ENCODE measurements at places on chromosomes 1 and 21.

- DNase-seq: no peak
Observed at GRCh38 chr1:245160288-245160687, 5.5 kb downstream of the KIF26B start.

GRCh38 chr1:226761322-226761721 is 22.2 kb upstream of the ITPKB start:
- no peak for DNase-seq

DNA sequence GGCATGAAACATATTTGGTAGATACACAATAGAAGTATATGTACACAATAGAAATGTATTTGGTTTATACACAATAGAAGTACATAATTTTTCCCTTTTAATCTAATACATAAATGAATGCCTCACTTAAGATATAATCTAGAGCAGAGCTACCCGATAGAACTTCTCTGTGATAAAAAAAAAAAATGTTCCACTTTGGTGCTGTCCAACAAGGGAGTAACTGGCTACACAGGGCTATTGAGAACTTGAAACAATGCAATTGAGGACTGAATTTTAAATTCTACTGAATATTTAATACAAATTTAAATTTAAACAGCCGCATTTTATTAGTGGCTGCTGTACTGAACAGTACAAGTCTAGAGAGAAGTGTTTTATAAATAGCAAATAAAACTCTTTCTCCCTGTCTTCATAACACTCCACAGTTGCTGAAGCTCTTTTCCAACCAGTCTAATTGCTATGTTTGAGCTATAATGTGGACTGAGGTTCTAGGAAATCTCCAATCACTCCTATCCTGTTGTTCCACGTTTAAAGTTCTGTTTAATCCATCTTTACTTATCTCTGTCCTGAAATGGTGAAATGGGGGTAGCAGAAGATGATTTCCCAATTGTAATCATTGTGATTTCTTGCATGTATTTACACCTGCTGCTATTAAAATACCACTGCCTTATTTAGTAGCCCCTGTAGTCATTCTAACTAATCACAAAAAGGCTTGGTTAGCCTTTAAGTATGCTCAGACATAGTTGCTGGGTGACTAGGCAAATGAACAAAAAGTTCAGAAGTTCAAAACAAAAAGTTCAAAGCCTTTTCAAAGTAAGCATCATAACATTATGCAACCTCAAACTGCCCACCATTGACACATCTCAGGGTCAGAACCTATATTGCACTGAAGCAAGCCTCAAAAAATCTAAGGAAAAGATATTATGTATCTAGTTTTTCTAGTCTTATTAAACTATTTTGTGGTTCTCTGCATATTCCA is 192.3 kb upstream of the C1orf87 start:
- DNase-seq: no peak

- no peak for DNase-seq
Observed at GRCh38 chr1:218376722-218377121, 31.6 kb downstream of the TGFB2 start.

- no peak for DNase-seq
Observed at GRCh38 chr1:156260896-156261295, 13.0 kb upstream of the PAQR6 start.

- DNase-seq: no peak
Observed at GRCh38 chr1:22393587-22393986, 58.1 kb upstream of the ZBTB40 start.

DNA sequence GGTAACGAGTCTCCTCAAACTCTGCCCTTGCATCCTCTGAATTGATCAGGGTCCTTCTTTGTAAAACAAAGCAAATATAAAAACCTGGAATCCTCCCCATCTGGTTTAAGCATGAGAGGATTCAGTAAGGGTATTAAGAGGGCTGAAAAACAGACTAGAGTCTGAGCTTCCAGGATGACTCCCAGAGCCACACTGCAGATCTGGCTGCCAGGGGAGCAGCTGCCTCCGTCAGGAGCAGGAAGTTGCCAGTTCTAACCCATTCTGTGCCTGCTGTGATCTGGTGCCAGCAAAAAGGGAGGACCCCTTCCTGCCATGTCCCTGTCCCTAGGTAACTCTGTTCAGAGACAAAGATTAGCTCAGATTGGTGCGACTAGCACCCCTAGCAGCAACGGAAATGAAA is 27.5 kb downstream of the SERTAD4 start:
- DNase-seq: no peak

GRCh38 chr1:36911561-36912364 is 122.6 kb downstream of the GRIK3 start:
- DNase-seq: no peak

DNA sequence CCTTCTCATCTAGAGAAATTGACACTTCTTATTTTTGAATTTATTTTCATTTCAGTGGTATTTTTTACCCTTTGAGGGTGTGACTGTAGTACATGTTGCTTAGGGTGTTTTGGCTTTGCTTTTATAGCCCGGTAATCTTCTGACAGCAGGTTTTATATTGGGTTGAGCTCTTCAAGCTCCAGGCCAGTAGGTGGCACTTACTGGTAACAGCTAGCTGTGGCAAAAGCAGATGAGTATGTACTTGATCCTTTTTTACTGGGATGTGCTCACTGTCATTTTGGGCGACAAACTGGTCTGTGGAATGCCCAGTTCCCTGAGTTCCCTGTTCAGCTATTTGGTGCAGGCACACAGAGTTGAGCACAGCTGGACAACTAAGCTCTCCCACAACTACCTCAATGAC is 916.2 kb upstream of the B3GALT2 start:
- DNase-seq: no peak

DNA sequence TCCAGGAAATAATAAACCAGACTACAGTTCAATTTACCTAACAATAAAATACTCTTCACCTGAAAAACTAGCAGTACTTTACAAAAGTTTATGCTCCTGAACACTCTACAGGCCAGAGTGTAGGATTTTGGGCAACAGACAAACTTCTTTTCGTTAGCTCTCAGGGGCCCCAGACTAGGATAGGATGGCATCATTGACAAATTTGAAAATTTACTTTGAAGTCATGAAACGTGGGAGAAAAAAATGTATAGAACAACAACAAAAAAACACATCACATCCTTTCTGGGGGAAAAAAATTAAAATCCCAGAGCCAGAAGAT is 1.2 kb downstream of the PTP4A2 start:
- DNase-seq: no peak

DNA sequence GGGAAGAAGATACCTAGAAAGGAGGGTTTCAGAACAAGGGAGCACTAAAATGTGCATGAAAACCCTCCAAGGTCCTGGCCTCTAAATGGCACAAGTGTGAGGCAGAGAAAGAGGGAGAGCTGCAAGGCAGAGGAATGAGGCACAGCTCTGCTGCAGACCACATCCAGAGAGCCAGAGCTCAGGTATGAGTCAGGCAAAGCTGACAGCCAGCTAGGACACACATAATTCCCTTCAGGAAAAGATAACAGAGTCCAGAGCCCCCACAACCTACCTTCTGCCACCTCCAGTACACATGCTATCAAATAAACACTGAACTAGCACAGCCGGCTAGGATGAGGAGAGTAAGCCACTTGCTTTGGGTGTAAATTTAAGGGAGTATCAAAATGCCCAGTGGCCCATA is 62.2 kb downstream of the HSF2BP start:
- no peak for DNase-seq

- DNase-seq: no peak
Observed at GRCh38 chr21:31912501-31912900, 39.7 kb downstream of the HUNK start.

DNA sequence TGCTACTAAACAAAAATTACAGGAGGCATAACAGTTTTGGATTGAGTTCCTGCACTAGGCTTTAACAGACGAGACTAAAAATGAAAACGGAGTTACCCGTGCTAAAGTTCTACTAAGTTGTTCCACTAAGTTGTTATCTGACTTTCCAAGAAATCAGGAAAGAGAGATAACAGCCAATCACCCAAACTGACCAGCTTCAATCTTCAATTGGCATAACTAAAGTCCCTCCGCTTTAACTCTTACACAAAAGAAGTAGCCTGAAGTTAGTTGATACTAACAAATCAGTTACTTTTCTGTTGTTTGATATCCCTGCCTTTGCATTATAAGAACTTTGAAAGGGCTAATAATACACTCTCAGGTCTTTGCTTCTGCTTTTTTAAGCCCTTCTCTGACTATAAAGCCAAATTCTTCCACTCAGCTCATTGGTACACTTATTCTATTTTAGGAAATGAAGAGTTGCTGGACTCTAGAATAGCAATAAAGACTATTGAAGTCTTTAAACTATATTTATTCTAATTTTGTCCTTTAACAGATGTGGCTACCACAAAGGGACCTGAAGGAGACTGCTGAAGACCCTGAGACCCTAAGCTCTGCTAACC is 61.3 kb downstream of the TESK2 start:
- no peak for DNase-seq

GRCh38 chr21:27536319-27536718 is 569.4 kb upstream of the ADAMTS5 start:
- DNase-seq: no peak

- DNase-seq: peak; percentile 33
Observed at GRCh38 chr1:202192770-202193613, 607 bp upstream of the LGR6 start.

DNA sequence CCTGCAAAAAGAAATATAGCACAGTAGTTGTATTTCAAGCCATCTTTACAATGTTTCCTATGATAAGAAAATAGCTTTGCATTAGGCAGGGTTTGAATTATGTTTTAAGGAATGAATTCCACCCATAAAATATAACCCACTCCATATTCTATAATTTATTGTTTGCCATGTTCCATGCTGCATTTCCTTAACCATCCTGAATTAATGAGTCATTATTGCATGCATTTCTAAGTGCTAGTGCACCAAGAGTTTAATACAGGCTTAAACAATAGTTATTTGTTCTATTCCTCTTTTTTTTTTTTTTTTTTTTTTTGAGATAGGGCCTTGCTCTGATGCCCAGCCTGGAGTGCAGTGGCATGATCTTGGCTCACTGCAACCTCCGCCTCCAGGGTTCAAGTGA is 45.2 kb downstream of the MIGA1 start:
- no peak for DNase-seq

- no peak for DNase-seq
Observed at GRCh38 chr1:215220346-215220745, 137.8 kb downstream of the KCNK2 start.

GRCh38 chr1:66576645-66577044 is 42.7 kb downstream of the SGIP1 start:
- no peak for DNase-seq

DNA sequence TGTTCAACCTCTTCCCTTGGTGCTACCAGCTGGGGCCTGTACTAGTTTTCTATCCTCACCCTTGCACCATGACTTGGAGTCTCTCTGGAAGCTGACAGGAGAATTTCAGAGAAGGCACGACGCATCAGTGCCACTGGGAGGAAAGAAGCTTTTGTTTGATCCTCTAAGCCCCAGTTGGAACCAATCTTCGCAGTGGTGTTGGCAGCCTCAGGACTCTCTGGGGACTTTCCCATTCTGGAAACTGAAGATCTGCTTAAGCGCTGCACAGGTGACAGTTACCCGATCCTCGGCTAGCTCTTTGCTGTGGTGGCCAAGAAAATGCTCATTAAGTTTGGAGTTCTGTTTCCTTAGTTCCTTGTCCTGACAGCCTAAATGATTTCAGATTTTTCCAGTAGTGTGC is 222.3 kb downstream of the RHOU start:
- DNase-seq: no peak

DNA sequence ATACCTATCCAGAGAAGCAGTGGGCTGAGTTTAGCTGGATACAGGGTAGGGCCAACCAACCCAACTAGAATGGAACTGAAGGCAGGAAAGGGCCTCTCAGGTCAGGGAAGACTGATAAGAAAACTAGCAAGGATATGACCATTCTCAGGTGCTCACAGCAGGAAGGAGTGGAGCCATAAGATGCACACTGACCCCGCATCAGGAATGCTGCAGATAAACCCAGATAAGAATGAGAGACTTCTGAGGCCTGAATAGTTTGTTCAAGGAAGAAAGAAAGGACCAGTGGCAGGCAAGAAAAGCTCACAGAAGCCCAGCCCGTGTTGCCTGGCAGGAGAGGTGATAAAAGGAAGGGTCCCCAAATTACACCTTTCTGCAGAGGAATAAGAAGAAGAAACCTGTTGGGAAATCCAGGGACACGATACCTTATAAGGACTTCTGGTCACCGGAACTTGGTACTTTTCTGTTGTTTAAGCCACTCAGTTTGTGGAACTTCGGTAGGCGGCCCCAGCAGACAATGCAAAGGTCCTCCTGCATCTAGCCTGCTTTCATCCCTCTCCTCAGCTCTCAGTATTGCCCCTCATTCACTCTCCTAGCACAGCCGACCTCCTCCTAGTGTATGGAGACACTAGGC is 58.9 kb downstream of the ATP1A1 start:
- DNase-seq: no peak

DNA sequence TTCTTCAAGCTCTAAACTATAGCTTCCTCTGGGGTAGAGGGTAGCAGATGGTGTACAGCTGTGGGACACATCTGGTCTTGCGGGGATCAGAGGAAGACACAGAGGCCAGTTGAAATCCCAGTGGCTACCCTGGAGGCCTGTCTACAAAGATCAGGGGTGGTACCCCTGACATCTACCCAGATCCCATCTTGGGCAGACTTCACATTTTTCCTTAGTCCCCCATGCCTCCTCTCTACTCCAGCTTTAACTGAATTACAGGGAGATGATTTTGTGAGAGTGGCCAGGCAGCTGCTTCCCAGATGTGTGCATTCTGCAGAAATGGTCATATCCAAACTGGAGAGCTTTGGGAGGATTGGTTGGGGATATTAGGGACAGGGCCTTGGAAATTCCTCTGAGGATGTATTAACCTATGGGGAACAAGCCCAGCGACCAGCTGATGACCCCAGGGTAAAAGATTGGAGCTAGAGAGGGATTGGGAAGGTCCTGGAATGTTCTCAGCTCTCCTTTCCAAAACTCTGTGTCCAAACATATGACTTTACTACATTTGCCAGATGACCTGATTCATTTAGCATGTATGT is 9.6 kb upstream of the CD34 start:
- no peak for DNase-seq

- no peak for DNase-seq
Observed at GRCh38 chr1:179773264-179773663, 30.2 kb downstream of the FAM163A start.

DNA sequence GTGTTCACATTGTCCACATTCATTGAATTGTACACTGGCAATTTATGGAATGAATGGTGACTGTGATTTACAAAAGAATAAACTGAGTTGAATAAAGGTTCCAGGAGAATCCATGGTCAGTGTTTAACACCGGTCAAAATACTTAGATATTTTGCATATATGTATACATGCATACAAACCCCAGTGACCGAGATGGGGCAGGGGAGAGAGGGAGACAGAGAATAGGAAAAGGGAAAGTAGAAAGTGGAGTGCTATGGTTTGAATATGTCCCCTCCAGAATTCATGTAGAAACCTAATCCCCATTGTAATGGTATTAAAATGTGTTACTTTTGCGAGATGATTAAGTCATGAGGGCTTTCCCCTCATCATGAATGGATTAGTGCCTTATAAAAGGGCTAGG is 154.4 kb downstream of the TTLL7 start:
- DNase-seq: no peak

GRCh38 chr1:84775535-84775920 is 85.3 kb upstream of the SSX2IP start:
- no peak for DNase-seq

- DNase-seq: no peak
Observed at GRCh38 chr1:22257290-22258275, 114.7 kb upstream of the WNT4 start.

All from omental fat pad (tissue), 4 donors.